IPS DF 6.9 (cell line): ENCODE measurements at places on chromosomes 13 and 19.

DNA sequence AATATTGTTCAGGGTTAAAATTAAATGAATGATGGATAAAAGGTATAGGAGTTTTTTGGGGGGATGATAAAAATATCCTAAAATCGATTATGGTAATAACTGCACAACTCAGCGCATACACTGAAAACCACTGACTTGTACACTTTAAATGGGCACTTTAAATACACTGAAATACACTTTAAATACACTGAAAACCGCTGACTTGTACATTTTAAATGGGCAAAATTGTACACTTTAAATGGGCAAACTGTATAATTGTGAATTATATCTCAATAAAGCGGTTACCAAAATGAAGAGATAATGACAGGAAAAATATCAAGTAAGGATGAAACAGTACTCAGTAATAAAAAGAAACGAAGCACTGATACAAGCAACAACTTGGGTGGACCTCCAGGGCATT lies 1.5 kb downstream of the LIG1 start:
- H3K36me3 ChIP-seq = peaks cover 6% of the 10 kb centered on the region
- 0 out of 2 replicates have a peak, but pooled peaks cover 1% of the 10 kb centered on the region for H3K4me1 ChIP-seq
- H3K4me3 ChIP-seq = no peak overlapping the region
- H3K27me3 ChIP-seq = no peaks in the 10 kb centered on the region

DNA sequence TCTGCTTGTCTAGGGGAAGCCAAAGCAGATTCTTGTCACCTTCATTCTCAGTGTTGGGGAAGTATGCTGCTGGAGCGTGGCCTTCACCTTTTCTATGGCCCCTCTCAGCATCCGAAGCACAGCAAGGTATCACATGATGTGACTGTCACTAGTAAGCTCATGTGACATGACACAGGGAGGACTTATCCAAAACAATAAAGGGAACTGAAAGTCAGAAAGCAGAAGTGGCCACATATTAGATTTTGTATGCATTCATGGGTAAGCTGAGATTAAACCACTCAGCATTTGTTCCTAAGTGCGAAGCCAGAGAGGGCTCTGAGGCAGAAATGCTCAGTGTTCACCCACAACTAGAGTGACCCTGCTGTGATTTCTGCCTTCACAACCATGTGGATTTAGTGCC lies 72.8 kb upstream of the PCDH8 start:
- no peaks in the 10 kb centered on the region for H3K36me3 ChIP-seq
- H3K27ac ChIP-seq = no peak overlapping the region
- no peak overlapping the region for H3K4me3 ChIP-seq
- peaks cover 2% of the 10 kb centered on the region; the same call in 1 of the 2 replicates for H3K4me1 ChIP-seq
- DNase-seq = no peak

DNA sequence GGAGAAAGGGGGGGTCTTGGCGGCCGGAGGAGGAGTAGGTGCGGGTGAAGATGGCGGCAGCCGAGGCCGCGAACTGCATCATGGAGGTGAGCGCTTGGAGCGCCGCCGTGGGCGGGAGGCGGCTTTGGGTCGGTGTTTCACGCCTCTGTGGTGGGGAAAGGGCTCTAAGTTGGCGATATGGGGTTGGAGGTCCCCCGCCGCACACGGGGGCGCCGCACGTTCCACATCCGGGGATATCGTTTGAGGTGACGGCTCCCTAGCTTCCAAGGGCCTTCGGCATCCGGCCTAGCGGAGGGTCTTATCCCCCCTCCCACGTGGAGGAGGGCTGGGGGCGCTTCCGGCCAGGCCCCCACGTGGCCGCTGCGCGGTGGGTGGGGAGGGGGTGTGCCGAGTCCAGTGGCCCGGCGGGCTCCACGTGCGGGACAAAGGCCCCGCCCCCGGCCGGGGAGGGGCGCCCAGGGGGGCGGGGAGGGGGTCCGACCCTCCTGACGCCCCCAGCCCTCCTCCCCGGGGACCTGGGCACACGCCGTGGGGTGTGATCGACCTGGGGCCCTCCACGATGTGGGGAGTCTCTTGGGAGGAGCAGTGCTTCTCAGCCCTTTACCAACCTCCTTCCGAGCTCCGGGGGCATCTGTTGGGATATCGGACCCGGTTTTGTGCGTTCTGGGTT lies at the start of gene PRMT1:
Gene PRMT1, plus strand, starts transcription at position 41 of the 670 bp plus-strand sequence. Its CDS starts 10 bp downstream, at position 51.
- peaks cover 10% of the 10 kb centered on the region; the same call in 1 of the 2 replicates for H3K36me3 ChIP-seq
- no peaks in the 10 kb centered on the region for H3K27me3 ChIP-seq
- peak within 1 kb of the TSS; percentile 61 for H3K27ac ChIP-seq
- H3K4me3 ChIP-seq = peak within 1 kb of the TSS; percentile 95
- no peak for DNase-seq
- H3K4me1 ChIP-seq = peaks cover 6% of the 10 kb centered on the region; the same call in 1 of the 2 replicates

- DNase-seq = no peak
- H3K27me3 ChIP-seq = no peaks in the 10 kb centered on the region
- H3K4me1 ChIP-seq = no peaks in the 10 kb centered on the region
- H3K36me3 ChIP-seq = no peaks in the 10 kb centered on the region; the same call in 1 of the 2 replicates
- H3K27ac ChIP-seq = no peak overlapping the region
- no peak overlapping the region for H3K4me3 ChIP-seq
These were observed 811.1 kb downstream of the DIAPH3 start for GRCh38 chr13:59352600-59352999.

- DNase-seq = no peak
- no peak overlapping the region for H3K27ac ChIP-seq
- no peak overlapping the region for H3K4me3 ChIP-seq
These were observed 86.2 kb downstream of the IRS2 start for GRCh38 chr13:109700176-109700575.

GRCh38 chr19:13428352-13428751 lies 77.9 kb downstream of the CACNA1A start:
- no peak overlapping the region for H3K4me3 ChIP-seq
- H3K4me1 ChIP-seq = no peaks in the 10 kb centered on the region
- no peaks in the 10 kb centered on the region for H3K27me3 ChIP-seq
- H3K36me3 ChIP-seq = no peaks in the 10 kb centered on the region

DNA sequence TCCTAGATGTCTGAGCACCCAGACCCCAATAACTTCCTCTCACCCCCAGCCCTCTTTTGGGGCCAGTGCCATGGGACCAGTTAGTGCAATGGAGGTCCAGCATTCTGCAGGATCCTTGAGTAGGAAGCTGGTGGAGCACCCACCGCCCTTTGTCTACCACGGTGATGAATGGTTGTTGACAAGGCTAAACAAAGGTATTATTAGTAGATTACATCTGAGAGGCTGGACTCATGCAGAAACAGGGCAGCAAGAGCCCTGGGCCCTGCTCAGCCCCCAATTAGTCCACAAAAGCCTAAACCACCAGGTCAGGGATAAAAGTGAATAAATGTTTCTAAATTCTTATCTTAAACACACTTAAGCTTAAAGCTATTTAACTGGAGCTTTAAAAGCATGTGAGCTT lies 196.5 kb upstream of the TSHZ3 start:
- no peaks in the 10 kb centered on the region for H3K4me1 ChIP-seq
- no peak overlapping the region for H3K4me3 ChIP-seq
- DNase-seq = no peak
- H3K36me3 ChIP-seq = no peaks in the 10 kb centered on the region

GRCh38 chr19:1255186-1256161 lies 7.1 kb downstream of the MIDN start:
- DNase-seq = no peak
- H3K27ac ChIP-seq = no peak overlapping the region
- no peak overlapping the region for H3K4me3 ChIP-seq
- peaks cover 12% of the 10 kb centered on the region for H3K4me1 ChIP-seq

DNA sequence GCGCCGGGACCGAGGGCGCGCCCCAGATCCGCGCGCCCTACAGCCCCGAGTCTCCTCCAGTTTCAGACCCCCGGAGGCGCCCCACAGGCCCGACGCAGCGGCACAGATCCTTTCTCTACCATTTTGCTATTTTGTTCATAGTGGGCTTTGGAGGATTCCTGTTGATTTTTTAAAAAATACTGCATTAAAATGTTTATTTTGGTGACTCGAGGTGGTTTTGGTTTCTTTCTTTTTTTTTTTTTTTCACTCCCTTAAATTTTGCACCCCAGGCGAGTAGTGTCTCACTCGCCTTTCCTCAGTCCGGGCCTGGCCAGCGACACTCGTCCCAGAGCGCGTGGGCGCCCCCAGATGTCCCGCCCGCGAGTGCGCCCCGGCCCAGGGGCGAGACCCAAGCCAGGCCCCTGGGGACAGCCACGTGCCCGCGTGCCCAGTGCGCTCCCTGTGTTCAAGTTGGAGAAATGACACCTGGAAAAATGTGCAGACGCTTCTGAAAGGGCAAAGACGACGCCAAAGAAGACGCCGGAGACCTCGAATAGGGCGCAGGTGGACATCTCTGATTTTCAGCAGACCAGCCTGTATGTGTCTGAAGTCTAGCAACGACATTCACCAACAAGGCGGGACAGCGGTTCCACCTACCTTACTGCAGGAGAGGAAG lies 471 bp upstream of the INSR start:
- no peaks in the 10 kb centered on the region for H3K27me3 ChIP-seq
- peaks cover 4% of the 10 kb centered on the region; the same call in 1 of the 2 replicates for H3K4me1 ChIP-seq
- no peaks in the 10 kb centered on the region; the same call in 1 of the 2 replicates for H3K36me3 ChIP-seq
- peak overlapping the region; percentile 93; the same call in 1 of the 2 replicates for H3K4me3 ChIP-seq

GRCh38 chr13:50942630-50943311 lies 33.2 kb downstream of the RNASEH2B start:
- H3K4me3 ChIP-seq = no peak overlapping the region
- no peaks in the 10 kb centered on the region for H3K36me3 ChIP-seq
- no peak for DNase-seq

DNA sequence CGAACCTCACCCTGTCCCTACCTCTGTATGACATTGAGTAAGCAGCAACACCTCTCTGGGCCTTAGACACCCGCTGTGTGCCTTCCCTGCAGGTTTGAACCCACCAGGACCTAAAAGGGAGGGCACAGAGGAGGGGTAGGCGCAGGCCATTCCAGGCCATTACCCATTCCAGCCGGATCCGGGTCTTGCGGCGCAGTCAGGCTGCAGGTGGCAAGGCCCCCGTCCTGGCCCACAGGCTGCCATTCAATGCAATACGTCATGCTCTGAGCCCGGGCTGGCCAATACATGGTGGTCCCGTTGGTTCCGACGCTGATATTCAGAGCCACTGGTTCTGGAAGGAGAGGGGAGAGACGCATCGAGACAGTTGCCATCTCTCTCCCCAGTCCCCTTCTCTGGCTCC lies 17.4 kb downstream of the IL12RB1 start:
- no peak overlapping the region for H3K4me3 ChIP-seq
- H3K27ac ChIP-seq = no peak overlapping the region
- no peaks in the 10 kb centered on the region for H3K4me1 ChIP-seq

GRCh38 chr13:98977568-98978265 lies at the start of gene DOCK9:
Gene DOCK9 (minus strand): TSS chr13:98978064. CDS start chr13:98977909, 155 bp downstream.
- H3K4me3 ChIP-seq = no peak within 1 kb of the TSS
- no peak within 1 kb of the TSS for H3K27ac ChIP-seq
- H3K27me3 ChIP-seq = no peaks in the 10 kb centered on the region
- H3K4me1 ChIP-seq = no peaks in the 10 kb centered on the region
- no peak for DNase-seq
